Globus pallidus (tissue), 1 donor: ENCODE measurements at places on chromosomes 7 and 10.
A peak's percentile ranks its signal among the peaks of the same experiment; 100 is the strongest.

DNA sequence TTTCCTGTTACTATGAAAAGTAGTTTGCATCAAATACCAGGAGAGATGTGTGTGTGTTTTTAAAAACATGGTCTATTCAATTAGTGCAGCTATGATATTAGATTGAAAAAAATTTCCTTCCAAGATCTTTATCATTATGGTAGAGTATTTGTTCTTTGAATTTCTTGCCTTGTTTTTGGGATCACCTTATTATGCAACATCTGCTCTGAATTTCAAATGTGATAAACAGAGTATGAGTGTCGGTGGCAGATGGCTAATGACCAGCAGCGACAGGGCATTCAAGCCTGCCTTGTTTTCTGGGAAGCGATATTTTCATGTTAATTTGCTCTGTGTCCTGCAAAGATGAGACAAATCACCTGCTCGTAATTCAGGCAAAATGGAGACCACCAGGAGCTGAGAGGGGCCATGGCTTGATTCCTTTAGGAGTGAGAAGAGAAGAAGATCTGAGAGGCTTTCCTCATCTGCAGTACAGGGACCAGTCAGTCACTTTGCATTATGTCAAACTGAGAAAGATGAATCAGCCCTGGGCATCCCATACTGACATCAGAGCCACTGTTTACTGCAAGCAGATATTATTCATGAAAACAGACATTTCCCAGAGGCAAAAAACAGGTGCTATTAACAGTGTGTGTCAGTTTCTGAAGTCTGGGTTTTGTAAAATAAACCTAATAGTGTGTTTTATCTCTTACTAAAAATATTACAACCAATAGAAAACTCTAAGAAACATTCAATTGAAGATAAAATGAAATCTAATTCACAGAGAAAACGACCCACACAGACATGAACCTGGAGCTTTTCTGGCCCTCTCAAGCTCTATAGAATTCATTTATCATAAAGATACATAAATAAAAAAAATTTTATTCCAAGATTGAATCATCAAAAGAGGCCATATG lies 67.6 kb downstream of the CDK6 start:
- peak; percentile 65 for DNase-seq

DNA sequence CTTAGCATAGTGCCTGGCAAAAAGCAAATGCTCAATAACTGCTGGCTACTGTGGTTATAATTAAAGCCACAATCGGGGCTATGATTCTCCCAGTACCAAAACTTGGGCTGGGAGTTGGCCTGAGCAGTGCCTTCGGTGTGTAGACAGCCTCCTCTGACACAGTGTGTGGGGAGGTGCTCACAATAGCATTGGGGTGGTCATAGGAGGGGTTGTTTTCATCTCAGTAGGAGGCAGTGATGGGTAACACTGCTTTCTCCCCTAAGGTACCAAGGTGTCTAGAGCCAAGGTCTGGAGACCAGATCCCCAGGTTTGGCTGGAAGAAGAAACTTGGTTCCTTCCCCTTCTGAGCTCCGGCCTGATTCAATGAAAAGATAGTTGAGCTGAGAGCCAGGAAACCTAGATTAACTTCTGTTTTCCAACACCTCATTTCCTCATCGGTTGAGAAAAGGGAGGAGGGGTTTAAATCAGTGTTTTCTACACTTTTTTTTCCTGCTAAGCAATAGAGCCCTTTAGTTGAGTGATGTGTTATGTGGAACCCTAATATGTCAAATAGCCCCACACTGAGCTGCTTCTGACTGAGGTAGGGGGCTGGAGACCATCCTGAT lies 68.2 kb downstream of the LRMDA start:
- no peak for DNase-seq

DNA sequence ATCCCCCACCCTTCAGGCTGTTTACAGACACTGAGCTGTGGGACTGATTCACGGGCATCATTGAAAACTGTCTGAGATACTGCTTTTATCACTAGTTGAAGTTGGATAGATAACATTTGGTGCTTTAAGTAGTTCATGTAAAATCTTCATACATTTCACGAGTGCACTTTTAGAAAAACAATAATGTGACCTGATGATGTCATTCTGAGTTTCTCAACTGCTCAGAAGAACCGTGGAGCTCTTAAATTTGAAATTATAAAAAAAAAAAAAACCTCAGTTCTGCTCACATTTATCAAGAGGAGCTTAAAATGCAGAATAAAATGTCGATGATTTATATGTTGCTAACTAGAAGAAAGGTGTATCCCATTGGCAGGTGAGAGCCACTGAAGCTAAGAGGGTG lies 81.5 kb downstream of the GALNT11 start:
- no peak for DNase-seq

GRCh38 chr10:103648636-103649532 lies 155.4 kb downstream of the NEURL1 start:
- no peak for DNase-seq

GRCh38 chr7:26900251-26900650 lies 35.9 kb upstream of the SKAP2 start:
- DNase-seq = no peak

DNA sequence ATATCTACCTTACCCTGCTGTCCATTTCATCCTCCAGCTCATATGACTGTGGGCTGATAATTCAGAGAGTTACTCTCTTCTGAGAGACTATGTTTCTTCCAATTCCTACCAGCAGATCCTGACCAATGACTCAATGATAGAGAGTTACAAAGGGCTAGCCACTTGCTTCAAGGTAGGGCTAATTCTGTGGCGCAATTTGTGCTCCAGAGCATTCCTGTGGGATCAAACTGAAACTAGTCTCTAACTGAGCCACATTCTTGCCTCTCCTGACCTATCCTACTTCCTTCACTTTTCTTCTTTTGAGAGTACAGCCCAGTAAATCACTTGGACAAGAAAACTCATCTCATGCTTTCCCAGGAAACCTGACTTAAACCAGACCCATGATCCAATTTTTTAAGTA lies 17.9 kb upstream of the ASZ1 start:
- DNase-seq = no peak
